Hepatic stellate cell (primary cell): ENCODE measurements at places on chromosomes 4 and X.

DNA sequence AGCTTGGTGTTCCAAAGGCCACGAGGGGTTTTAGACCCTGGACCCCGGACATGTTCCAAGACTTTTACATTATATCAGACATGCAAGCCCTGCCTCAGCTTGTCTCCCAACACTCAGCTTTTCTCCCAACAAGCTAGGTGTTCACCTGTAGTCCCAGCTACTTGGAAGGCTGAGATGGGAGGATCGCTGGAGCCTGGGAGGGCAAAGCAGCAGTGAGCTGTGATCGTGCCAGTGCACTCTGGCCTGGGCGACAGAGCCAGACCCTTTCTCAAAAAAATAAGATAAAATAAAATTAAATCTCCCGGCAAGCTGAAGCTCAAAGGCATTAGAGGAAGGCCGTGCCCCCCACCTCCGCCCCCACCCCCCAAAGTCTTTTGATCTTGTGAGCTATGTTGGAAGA lies 13.7 kb downstream of the CTAG1A start:
- no peak for DNase-seq

GRCh38 chr4:123783151-123783790 lies 386.7 kb downstream of the SPRY1 start:
- no peak for DNase-seq

GRCh38 chr4:124139044-124139443 lies 573.5 kb downstream of the ANKRD50 start:
- DNase-seq = no peak

DNA sequence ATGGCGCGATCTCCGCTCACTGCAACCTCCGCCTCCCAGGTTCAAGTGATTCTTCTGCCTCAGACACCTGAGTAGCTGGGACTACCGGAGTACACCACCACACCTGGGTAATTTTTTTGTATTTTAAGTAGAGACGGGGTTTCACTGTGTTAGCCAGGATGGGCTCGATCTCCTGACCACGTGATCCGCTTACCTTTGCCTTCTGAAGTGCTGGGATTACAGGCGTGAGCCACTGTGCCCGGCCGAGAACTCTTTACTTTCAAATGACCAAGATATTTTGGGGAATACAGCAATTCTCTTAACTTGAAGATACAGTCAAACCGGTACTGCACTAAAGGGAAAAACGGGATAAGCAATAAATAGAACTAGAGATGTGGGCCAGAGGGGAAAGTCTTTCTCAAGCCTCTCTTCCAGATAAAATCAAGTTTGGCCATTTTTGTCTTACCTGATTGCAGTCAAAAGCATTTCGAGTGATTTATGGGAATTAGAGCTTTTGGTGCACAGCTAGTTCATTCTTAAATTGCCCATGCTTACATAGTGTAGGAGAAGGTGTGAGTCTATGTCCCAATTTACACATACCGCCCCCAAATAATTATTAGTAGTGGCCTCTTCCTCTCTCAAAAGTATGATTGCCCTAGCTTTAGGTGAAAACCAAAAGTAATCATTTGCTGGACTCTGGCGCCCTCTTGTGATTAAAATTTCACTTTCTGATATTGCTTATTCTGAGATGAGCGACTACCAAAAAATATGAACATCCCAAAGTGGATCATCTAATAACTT lies 53.2 kb upstream of the ABCG2 start:
- peak; percentile 32 for DNase-seq

DNA sequence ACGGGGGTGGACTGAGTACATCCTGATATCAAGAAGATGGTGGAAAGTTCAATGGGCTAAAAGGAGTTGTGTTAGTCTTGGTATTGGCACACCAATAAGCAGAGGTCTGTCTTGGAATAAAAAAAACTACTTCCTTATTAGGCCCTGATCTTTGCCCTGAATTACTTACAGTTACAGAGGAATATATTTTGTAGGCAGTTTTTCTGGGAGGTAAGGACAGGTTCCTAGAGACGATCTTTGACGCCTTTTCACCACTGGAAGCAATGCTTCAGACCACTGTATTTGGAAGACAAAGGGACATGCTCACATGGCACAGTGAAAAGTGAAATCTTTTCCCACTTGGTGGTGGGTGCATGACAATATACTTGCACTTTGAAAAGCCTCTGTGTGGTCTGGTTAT lies 618 bp upstream of the XK start:
- DNase-seq = no peak

- DNase-seq = no peak
Observed at GRCh38 chr4:18803781-18804180, 782.2 kb upstream of the LCORL start.

DNA sequence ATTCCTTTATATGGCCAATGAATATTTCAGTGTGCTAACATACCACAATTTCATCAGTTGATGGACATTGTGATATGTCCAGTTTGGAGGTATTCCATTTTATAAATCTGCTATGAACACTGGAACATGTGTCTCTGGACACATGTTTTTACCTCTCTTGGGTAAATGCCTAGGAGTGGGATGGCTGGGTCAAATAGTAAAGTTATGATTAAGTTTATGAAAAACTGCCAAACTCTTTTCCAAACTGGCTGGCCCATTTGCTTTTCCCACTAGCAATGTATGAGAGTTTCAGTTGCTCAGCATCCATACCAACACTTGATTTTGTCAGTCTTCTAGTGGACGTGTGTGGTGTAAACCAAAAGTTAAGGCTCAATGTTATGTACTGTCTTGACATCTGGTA lies 40.5 kb downstream of the CEP44 start:
- no peak for DNase-seq

- no peak for DNase-seq
Observed at GRCh38 chr4:120812216-120812615, 110.3 kb downstream of the PRDM5 start.

DNA sequence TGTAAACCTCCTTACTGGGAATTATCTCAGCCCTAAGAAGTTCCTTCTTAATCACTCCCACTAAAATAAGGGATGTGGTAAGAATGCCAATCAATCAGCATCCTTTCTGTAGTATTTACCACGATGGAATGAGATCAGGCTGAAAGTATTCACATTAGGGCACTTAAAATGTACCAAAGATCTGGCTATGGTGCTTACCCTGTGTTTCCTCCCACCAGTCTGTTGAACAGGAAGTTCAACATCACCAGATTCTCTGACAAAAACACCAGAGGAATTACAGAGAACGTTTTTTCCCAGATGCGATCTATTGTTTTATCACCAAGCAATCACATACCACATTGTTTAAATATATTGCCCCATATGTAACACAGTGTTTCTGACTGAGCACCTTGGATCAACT lies 2.1 kb upstream of the CLCN3 start:
- DNase-seq = no peak
